ENCODE measurements at places on chromosomes 6 and 20.

- no peak for DNase-seq
These were observed 36.1 kb downstream of the BICRAL start for GRCh38 chr6:42817907-42818306.

- DNase-seq: no peak
These were observed 386.0 kb downstream of the SMOC2 start for GRCh38 chr6:168826726-168827585.

GRCh38 chr6:4516206-4516605 is 260.0 kb upstream of the CDYL start:
- DNase-seq: no peak

DNA sequence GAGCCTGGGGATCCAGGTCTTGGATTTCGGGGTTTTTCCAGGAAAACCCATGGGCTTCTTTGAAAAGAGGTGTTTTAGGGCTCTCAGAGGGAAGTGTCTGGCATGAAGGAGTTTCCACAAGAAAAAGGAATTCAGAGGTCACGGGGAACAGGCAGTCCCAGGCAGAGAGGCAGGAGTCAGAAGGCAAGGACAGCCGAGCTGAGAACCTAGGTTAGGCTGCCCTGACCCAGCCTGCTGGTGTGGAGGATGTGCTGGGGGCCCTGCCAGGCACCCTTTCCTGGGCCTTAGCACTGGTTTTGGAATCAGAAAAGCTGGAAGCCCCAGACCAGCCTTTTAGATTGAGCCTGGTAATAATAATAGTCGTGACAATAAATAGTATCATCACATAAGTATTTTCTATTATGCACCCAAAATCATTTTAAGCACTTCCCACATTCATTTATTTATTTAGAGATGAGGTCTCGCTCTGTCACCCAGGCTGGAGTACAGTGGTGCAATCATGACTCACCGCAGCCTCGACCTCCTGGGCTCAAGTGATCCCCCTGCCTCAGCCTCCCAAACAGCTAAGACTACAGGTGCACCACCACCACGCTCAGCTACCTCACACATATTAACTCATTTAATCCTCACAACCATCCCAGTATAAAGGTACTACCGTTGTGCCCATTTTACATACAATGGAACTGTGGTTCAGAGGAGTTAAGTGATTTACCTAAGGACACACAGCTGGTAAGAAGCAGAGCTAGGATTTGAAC is 19.9 kb downstream of the TGM2 start:
- no peak for DNase-seq

GRCh38 chr6:34027445-34027936 is 118.4 kb downstream of the GRM4 start:
- peak; percentile 80 for DNase-seq

DNA sequence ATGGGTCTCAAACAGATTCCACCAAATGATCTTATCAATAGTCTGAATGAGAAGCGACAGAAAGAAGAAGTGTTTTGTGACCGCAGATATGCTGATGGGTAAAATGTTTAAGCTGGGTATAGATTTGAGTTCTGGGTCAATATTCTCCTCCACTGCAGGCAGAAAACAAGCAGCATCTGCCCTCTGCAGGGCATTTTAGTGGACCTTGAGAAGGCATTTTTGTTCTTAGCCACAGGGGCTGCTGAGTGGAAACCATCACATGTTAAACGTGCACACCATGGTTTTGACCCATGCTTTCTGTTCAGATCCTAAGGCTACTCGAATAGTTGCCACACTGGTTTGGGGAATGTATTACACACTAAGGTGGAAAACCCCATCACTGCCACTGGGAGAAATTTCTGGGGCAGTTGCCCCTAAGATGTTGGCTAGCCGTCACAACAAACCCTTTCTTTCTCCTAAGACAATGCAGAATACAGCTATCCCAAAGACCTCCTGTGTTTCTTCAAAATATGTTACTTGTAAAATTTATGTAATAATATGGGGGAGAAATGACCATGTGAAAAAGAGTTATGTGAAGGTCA is 5.5 kb downstream of the POU3F2 start:
- DNase-seq: no peak

GRCh38 chr6:79250107-79250514 is 15.6 kb upstream of the HMGN3 start:
- DNase-seq: peak; percentile 11

- DNase-seq: no peak
These were observed 27.7 kb downstream of the RIPOR2 start for GRCh38 chr6:24907919-24908649.

DNA sequence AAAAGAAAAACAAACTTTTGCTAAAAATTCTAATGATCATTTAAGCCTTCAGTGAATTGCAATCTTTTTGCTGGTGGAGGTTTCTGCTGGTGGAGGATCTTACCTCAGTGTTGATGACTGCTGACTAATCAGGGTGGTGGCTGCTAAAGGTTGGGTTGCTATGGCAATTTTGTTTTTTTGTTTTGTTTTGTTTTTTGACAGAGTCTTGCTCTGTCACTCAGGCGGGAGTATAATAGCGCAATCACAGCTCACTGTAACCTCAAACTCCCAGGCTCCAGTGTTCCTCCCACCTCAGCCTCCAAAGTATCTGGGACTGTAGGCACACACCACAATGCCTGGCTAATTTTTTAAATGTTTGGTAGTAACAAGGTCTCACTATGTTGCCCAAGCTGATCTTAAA is 94.7 kb downstream of the ANKRD6 start:
- DNase-seq: no peak

DNA sequence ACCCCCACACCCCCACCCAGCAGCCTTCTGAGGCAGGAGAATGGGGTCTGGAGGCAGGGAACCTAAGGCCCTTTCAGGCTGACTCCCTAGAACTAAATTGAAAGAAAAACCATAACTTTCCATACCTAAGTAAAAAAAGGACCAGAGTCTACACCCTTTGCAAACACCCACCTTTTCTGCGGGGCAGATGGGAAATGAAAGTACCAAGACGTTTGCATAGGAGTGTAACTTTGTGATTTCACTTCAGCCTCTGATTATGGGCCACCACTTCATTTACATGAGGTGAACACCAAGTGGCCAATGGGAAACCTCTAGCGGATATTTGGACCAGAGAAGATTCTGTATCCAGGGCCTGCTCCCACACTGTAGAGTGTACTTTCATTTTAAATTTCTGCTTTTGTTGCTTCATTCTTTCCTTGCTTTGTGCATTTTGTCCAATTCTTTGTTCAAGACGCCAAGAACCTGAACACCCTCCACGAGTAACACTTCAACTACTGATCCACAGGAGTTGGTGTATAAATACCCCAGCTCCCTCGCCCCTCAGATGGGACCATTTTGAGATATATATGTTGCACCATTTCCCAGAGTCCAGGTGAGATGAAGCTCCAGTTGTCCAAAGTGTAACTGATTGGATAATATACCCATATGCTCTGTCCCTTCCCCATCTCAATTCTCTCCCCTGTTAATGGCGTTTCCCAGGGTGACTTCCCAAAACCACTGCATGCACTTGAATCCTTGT is 18.9 kb upstream of the SRSF6 start:
- no peak for DNase-seq

- DNase-seq: no peak
These were observed 104.0 kb upstream of the PRSS16 start for GRCh38 chr6:27143474-27144026.

DNA sequence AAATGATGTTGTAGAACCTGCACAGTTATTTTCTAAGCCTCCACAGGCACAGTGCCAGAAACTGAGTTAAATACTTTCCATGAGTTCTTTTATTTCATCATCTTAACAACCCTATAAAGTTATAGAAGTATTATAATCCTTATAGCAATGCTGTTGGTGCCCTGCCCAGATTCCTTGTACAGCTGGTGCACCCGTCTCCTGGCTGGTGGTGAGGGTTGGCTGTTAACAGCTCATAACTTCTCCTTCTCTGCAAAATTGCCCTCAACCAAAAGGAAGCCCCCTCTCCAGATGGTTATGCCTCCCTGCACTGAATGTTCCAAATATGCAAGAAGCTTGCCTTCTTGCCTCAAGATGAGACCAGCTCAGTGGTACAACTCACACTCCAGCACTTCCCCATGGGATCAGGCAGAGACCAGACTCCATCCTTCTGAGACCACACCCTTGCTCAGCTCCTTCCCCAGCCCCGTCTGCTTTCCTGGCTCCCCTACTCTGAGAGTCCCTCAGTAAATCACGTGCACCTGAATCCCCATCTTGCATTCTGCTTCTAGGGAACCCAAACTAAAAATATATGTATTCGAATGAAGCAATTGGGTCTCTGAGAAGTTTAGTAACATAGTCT is 304.4 kb upstream of the PLCB4 start:
- DNase-seq: no peak

DNA sequence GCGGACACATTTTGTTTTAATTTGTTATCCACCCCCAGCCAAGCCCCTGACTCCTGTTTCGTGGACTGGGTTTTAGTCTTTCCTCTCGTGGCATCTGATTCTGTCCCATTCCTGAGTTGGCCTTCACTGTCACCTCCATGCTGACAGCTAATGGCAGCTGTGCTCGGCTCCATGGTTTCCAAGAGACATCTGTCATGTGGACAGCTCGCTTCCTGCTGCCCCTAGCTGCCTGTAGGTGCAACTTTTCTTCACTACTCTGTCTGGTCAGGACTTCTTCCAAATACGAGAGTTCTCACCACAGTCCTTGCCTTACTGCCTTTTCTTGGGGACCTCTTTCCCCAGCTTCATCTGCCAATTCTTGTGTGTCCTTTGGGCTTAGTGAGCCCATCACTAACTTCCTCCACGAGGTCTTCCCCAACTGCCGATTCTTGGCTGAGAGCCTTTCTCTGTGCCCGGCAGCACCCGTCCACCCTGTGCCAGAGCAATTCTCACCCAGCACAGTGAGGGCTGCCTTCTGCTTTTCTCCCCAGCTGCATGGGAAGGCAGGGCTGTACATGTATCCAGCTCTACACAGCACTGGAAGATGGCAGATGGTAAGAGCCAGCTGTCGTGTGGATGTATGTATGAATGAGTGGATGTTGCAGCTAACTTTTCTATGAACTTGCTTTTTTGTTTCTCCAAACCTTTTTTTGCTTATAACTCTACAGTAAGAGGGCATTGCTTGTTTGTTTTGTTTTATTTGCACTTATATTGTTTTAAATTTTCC is 140.4 kb downstream of the F13A1 start:
- no peak for DNase-seq

- peak; percentile 2 for DNase-seq
These were observed 13.1 kb upstream of the ZSCAN9 start for GRCh38 chr6:28211840-28212509.

GRCh38 chr20:5734602-5735001 is 15.6 kb upstream of the SHLD1 start:
- DNase-seq: no peak

DNA sequence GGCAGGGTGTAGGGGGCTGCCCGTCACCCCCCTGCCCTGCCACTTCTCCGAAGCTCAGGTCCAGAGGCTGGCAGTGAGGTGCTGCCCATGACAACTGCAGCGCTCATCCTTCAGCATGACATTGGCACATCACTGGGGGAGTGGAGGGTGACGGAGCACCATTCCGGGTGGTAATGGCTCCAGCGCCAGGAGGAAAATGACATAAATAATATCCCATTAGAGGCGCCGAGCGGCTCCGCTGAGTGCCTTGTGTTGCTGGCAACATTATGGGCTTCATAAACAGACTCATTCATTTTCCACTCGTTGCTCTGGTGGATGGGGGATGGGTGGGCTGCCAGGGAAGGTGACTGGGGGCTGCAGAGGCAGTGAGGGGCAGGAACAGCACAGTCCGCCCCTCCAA is 56.9 kb upstream of the CTNNBL1 start:
- no peak for DNase-seq

DNA sequence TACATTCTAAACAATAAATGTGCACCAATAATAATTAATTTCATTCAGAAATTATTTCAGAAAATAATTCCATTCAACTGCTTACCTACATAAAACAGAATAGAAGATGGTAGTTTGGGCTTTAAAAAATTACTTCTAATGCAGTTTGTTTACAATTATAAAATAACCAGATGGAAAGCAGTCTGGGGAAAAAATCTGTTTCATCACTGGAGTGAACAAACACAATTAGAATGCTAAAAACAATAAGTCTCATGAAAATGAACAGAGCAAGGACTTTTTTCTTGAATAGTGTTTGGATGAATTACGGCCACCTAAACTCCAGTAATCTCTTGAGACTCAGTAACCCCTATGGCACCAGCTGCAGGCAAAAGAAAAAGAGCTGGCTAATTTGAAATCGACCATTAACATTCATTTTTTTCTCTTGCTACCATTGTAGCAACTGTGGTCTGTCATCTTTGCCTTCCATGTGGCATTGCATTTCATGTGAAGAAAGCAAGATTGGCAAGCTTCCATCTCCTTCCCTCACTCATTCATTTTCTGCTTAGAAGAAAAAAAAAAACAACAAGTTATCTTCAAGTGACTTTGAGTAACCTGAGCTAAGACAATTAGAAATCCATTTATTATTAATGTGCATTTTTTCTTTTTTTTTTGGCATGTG is 88.4 kb upstream of the CEP85L start:
- DNase-seq: no peak

- no peak for DNase-seq
These were observed 77.9 kb downstream of the GNAS-AS1 start for GRCh38 chr20:58772786-58773185.

DNA sequence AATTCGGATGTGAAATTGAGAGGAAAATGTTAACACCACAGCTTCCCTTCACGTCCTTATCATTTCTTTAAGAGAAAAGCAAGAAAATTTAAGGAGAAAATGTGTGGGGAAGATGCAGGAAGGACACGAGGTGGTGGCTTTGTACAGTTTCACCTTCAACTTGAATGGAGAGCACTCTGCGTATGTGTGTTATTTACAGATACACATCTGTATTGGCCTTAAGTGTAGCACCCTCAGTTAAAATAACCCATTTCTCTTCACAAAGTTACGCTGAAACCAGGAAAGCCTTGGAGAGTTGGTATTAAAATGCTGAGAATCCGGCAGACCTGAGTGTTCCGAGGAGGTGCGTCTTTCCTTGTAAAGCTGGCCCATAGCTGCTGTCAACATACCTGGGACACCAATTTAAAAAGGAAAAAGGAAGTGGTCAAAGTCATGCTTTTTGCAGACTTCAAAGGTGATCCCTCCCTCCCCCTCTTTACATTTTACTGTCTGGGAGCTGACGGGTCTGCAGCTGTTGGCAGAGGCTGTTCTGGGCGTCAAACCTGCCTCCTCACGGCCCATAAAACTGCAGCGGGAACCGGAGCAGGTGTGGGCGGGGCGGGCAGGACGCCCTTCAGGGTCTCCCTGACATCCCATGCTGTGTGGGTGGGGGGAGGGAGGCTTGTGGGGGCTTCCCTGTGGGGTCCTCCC is 61.3 kb upstream of the TBXT start:
- DNase-seq: no peak

GRCh38 chr6:97405818-97406409 is 122.9 kb upstream of the MMS22L start:
- DNase-seq: no peak

DNA sequence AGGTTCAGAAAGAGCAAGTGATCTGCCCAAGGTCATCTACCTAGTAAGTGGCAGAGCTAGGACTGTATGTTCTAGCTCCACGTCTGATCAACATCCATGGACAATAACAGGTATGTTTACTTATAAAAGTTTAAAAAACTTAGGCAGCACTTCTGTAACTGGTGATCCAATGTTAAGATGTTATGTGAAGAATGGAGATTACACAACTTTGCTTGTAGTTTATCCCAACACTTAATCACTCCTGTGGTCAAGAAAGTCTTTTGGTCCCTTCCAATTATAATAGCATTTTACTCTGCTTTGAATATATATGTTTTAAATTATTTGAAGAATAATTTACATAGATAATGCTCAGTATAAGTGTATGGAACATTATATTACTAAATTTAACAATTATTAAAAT is 4.8 kb downstream of the FBXO30 start:
- no peak for DNase-seq
